ENCODE measurements at places on chromosomes 12 and 14.

- DNase-seq, result no peak
Observed at GRCh38 chr12:110818511-110818910, 28.3 kb upstream of the CCDC63 start.

DNA sequence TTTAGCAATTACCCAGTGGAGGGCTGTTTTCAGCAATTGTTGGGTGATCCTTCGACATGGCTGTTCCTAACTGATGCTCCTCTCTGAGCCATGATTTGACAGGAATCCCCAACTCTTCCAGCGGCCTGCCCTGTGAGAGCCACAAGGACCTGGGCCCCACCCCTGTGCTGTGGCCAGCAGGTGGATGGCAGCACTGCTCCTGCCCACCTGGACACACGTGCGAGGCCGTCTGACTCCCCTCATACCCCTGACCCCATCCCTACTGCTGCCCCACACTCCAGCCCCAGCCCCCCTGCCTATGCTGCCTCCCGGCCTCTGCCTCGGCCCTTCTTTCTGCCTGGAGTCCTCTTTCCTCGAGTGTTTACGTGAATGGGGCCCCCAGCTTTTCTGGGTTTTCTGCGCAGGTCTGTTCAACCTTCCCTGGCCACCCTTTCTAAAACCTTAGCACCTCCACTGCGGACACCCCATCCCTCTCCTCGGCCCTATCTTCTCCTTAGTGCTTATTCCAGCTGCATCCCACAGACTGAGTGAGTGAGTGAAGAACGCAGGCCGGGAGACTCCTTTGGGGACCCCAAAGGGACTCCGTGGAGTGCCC is 111.4 kb downstream of the DICER1 start:
- no peak for DNase-seq

GRCh38 chr12:27344246-27344645 is 11.6 kb downstream of the BMAL2 start:
- DNase-seq, result no peak

DNA sequence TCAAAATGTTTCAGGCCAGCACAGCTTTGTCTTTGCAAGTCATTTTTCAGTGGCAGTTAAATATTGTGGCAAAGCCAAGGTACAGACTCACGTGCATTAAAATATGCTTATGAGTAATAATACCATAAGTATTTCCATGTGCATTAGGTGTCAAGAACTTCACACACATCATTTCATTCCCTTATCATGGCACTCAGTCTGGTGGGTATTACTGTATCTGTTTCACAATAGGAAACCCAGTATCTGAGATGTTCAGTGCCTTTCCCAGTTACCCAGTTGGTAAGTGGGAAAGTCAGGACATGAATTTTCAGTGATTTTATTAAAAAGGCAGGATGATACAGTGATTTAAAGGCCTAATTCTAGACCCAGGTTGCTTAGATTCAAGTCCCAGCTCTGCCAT is 52.9 kb downstream of the IFNG start:
- no peak for DNase-seq

DNA sequence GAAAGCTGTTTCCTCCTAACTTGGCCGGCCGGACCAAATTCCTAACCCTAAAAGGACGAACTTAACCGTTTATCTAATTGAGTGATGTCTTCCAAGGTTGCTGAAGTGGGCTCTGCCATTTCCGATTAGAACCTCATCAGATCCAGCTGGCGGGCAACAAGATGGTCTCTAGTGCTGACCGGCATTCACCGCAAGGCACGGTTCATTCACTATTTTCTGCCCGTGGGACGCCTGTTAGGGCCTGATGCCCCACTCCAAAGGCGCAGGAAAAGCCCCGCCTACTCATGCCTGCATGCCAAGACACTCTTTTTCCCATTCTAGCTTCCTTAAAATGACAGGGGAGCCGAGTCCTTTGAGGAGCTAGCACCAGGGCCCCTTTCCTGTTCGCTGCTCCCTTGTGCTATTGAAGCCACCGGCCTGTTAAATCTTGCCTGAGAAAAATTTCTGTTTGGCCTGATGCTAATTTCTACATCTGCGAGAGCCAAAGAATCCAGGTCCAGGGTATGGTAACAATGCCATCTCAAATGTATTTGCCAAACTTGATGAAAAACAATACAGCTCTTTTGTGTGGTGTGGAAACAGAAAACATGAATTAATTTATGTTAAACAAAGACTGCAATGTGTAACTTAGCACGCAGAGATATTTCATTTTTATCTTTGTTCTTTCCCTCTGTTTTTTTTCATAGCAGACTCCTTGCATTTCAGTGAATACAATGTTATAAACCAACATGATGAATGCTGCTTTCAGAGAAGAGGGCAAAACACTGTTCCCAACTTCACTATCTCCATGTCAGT is 1071.2 kb upstream of the USP15 start:
- DNase-seq, result no peak

- no peak for DNase-seq
Observed at GRCh38 chr12:40393026-40393425, 168.2 kb downstream of the LRRK2 start.

DNA sequence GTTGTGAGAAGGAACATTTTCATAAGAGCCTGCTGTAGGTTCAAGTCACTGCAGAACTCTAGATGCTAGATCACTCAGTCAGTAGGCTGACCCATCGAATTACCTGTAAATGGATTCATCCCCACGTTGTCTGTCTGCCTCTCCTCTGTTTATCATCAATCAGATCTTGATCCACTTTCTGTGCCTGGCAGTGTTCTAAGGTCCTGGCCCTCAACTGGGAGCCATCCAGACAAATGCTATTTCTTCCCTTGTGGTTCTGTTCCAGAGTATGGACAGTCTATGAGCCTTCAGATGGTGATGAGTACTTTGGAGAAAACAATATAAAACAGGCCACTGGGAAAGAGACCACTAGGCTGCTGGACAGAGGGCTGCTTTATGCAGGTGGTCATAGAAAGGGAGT is 699.4 kb upstream of the TMEM132C start:
- no peak for DNase-seq

DNA sequence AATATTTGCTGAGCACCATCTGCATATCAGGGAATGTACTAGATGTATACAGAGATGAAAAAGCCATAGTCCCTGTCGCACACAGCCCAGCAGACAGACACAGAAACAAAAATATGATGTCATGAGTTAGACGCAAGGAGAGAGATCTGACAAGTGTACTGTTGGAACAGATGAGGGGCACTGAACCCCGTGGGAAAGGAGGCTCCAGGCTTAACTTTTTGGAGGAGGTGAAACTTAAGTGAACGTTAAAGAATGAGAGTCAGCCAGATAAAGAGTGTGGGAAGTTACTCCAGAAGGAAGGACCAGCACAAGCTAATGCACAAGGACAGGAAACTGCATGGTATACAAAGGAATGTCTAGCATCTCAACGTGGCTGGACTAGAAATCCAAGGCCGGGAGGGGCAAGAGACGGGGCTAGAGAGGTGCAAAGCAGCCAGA is 2.5 kb upstream of the ACTN1 start:
- DNase-seq, result peak; percentile 84

DNA sequence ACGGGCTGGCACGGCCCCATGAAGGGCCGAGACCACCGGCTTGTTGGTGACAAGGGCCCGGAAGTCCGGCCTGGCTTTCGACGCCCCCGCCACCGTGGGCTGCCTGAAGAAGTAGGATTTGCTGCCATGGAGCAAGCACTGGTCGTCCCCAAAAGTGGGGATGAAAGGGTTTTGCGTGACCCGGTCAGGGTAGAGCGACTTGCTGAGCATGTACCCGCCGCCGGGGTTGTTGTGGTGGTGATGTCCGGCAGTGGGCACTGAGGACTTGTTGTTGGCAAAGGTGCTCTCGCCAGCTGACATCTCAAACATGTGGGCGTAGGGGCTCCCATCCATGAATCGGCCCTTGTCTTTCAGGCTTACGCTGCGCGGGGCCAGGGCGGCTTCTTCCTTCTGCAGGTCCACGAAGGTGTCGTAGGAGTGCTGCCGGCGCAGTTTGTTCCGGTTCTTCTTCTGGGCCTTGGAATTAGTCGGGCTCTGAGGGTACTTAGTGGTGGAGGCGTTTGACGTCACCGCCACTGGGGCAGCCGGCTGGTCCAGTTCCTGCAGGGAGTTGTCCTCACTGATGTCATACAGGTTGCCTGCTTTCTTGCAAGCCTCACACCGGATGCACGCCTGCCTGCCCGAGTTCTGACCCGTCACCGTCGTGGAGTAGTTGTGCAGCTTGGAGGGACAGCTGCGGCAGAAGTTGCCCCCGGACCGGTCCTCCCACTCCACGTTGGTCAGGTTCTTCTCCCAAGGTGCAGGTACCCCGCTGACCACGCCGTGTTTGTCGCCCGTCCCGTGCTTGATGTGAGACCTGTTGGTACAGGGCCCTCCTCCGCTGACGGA is 366.6 kb downstream of the EMP1 start:
- no peak for DNase-seq

- DNase-seq, result no peak
Observed at GRCh38 chr14:42877716-42878115, 1271.0 kb downstream of the LRFN5 start.

DNA sequence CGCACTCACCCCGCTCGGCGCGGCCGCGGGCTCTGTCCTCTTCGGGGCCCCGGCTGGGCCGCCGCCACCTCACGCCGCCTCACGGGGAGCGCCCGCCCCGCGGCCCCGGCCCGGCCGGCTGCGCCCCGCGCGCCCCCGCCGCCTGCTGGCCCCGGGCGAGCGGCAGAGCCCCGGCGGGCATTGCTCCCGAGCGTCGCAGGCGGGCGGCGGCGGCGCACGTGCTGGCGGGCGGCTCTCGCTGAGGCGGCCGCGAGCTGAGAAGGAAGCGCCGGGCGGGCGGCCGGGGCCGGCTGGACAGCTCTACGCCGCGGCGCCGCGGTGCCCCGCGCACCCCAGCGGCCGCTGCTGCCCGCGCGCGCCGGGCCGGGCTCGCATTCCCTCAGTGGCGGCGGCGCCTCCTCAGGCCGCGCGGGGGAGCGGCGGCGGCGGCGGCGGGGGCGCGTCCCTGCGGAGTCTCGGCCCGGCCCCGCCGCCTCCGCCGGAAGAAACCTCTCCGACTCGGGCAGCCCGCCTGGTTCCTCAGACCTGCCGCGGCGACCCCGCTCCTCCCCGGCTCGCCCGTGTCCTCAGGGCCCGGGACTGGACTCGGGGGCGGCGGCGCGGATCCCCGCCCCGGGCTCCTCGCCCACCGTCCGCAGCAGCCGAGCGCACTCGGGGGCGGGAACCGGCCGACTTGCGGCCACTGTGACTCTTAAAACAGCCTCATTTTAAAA is at the start of gene PITPNM2:
TSS of gene PITPNM2 (minus strand) at position 347 of the 713 bp plus-strand sequence. CDS start 116,500 bp downstream, outside the sequence.
- peak; percentile 68 for DNase-seq

DNA sequence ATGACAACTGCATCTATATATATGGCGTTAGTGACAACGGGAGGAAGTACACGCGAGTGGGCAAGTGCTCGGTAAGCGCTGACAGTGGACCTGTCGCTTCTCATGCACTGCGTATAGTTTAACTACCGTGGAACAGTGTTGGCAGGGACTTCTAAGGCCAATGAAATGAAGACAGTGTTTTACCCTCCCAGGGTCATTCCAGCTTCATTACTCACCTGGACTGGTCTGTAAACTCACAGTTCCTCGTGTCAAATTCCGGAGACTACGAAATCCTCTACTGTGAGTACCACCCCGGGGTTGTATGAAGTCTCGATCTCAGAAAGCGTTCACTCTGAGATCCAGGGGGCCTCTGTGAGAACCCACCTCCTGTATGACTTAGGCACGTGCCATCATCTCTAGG is 129.2 kb upstream of the EVL start:
- no peak for DNase-seq

GRCh38 chr12:67388331-67389138 is 119.4 kb downstream of the CAND1 start:
- DNase-seq, result no peak

DNA sequence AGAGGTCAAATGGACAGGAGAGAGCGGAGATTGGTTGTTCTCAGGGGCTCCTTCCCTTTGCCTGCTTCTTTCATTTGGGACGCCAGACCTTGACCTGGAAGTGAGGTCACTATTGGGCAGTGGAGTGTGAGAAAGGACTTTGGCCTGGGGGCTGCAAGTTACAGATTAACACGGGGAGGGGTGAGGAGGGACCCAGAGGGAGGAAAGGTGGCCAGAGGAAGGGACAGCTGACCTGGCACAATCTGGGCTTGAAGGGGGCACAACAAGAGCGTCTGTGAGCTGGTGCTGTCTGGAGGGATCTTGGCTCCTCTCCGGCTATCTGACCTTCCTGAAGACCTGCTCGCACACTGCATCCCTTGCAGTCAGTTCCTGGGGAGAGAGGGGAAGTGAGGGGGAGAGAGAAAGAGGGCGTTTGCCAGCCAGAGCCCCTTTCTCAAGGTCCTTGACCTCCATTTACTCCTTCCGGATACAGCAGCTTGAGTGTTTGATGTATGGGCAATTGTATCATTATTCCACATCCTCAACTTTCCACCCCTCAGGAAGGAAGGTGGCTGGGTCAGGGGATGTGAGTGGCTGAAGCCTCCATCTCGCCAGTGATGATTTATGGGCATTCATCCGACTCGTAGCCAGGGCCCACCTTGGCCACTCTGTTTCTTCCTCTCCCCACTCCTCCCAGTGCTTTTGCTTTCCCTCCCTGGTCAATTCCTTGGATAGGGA is 4.7 kb downstream of the RBP5 start:
- no peak for DNase-seq

DNA sequence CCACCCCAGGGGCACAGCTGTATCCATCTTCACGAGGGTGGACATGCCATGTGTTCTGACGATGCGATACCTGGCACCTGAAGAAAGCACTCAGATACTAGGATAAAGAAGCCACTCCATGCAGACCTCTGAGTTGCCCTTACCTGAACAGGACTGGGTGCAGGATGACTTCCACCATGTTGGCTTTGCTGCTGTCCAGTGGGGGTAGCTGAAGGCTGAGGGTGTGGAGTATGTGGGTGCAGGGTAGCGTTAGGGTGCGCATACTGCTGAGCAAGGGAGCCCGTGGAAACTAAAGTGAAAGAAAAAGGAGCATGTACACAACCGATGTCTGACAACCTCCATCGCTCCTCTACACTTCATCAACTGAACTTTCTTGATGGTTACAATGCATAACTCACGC is 51.3 kb downstream of the SH2B3 start:
- no peak for DNase-seq

- DNase-seq, result peak; percentile 53
Observed at GRCh38 chr14:78836777-78837176, 666.6 kb downstream of the NRXN3 start.

GRCh38 chr14:95025941-95026340 is 131.4 kb downstream of the DICER1 start:
- DNase-seq, result no peak

DNA sequence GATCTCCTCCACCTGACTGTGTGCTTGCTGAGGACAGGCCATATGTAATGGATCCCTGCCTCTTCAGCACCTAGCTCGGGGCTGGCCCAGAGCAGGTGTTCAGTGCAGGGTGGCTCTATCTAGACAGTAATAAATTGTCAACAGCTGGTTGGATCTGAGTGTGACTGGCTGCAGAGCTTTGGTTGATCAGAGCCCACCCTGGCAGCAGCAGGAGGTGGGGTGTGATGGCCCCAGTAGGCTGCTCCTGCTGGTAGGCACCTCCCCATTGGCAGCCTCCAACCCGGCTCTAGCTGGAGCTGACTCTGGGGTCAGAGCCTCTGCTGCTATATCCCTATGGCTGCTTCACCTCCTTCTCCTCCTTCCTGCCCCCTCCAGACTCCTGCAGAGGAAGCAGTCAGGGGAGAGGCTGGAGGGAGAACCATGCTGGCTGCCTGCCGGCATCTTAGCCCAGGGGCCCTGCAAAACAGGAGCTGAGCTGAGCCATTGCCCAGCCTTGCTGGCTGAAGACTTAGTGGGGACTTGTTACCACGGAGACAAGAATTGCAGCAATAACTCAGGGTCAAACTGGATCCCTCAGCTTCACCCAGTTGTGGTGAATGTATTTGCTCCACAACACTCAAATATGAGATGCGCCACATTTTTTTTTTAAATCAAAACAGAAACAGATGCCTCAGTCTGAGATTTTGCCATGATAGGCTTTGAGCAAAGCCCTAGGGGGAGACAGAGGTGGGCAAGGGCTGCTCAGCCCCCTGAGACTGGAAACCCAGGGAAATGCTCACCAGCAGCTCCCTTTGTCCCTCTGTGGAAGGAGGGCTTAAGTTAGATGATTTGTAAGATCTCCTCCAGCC is 22.2 kb downstream of the TMEM63C start:
- DNase-seq, result no peak
